ENCODE measurements at places on chromosomes 16 and 17.

DNA sequence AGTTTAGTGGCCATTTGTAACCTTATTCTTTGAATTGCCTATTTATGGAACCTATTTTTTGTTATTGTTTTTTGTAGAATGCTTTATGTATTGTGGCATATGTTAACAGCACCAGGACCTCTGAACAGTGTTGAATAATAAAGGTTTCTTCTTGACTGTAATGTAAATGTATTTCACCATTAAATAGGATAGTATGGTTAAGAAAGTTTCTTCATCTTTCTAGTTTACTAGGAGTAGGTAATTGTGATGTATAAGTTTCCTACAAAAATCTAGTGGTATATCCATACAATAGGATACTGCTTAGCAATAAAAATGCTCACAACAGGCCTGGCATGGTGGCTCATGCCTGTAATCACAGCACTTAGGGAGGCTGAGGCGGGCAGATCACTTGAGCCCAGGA, 52.3 kb downstream of the TAOK1 start:
- DNase-seq = no peak

- no peak for DNase-seq
Observed at GRCh38 chr17:17191961-17192381, 14.2 kb downstream of the PLD6 start.

DNA sequence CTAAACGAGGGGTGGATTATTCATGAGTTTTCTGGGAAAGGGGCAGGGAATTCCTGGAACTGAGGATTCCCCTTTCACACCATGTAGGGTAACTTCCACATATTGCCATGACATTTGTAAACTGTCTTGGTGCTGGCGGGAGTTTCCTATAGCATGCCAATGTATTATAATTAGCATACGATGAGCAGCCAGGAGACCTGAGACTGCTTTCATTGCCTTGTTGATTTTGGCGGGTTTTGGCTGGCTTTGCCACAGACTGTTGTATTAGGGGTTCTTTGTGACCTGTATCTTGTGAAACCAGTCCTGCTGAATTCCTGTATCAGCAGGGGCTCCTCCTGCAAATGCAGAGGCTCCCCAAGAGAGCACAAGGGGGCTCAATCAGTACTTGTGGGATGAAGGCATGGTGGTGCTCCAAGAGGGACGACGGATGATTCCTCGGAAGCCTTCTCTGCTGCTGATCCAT, 104.4 kb upstream of the CACNG5 start:
- DNase-seq = no peak

- DNase-seq = no peak
Observed at GRCh38 chr16:70589998-70590471, 56.3 kb upstream of the IL34 start.

DNA sequence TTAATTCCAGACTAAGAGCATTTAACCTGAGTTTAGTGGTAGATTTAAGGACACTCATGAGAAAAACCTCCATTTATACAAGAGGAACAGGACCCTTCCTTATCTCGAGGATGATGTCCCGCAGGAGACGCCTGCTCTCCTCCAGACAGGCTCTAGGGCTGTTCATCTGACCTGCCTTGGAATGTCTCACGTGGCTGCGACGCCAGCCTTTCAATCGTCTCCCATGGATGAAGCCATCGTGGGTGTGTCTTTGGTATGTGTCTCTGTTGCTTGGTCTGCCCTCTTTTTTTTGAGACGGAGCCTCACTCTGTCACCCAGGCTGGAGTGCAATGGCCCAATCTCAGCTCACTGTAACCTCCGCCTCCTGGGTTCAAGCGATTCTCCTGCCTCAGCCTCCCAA, 16.5 kb downstream of the CHMP6 start:
- no peak for DNase-seq

DNA sequence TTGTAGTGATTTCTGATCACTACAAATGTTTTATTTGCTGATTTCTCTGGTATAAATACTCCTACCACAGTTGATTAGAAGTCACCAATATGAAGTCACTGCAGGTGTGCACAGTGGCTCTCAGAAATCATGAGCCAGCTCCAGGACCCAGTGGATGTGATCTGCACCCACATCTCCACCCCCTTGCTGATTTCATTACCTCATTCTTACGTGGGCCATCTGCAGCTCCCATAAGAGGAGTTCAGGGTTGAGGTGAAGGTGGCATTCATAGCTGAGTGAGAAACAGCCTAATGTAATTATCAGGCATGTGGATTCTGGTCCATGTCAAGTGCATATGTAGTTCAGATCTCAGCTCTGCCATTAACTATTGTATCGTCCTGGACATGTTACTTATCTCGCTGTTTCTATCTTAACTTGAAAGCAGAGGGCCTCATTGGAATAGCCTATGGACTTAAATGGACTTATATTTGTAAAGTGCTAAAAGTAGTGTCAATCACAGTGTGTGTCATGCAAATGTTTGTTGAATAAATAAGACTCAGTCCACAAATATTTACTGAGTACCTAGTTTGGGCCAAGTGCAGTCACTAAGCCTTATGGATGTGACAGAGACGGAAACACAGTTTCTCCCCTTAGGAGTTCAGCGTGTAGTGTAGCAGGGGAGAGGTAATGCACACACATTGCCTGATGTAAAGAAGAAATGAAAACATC, 40.7 kb upstream of the ZKSCAN2 start:
- DNase-seq = no peak

DNA sequence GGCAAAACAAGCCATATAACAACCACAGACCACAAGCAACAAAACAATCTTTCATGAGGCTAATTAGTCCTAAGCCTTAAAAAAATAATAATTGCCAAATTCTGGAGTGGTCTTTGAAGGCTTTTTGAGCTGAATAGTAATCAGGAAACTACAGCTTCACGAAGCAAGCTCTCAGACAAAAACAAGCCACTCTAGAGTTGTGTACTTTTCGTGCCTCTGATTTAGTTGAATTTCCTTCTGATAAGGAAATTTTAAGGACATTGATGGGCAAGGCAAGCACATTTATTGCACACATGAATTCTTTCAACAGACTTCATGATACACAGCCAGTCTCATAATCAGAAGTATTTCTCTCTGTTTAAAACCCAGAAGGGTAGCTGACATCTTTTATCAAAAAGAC, 130.8 kb upstream of the IRX3 start:
- DNase-seq = no peak

DNA sequence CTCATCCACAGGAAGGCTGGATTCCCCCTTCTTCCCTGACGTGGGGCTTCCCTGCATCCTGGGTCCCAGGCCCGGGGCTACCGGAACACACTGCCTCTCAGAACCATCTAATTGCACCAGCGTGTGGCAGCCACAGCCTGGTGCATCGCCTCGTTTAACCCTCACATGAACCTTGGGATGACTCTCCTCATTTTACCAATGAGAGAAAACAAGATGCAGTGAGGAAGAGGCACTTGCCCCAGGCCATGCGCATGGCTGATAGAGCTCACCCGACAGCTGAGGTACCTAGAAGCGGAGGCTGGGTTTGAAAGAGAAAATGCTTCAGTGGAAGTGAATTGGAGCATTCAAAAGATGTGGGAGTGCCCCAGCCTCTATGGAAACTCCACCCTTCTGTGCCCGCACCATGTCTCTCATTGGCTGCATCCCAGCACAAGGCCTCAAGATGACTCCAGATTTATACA, 162.3 kb downstream of the KATNIP start:
- no peak for DNase-seq

DNA sequence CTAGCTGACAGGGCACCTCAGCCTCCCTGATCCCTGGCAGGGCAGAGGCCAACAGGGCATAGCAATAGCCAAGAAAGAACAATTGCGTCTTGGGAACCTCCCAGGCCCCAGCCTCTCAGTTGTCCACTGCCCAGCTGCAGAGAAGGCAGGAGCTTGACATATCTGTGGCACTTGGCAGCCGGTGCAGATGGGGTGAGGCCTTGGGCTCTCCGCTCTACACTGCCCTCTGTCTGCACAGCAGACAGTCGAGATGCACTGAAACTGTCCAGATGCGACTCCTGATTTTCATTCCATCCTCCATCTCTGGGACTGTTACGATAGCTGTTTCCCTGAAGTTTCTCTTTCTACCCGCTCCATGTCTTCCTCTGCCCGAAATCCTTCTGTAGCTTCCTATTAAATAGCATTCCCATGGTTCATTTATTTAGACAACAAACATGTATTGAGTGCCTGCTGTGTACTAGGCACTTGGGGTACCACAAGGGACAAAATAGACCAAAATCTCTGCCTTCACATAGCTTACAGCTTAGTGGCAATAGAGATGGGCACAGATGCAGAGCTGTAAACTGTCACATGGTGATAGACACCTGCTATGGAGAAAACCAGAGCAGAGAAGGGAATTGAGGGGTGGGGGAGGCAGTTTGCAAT, 3.3 kb downstream of the POLR3E start:
- DNase-seq = peak; percentile 56

GRCh38 chr17:68141050-68141449, 105.5 kb downstream of the KPNA2 start:
- no peak for DNase-seq

GRCh38 chr16:78240459-78241222, 141.2 kb downstream of the WWOX start:
- DNase-seq = no peak

DNA sequence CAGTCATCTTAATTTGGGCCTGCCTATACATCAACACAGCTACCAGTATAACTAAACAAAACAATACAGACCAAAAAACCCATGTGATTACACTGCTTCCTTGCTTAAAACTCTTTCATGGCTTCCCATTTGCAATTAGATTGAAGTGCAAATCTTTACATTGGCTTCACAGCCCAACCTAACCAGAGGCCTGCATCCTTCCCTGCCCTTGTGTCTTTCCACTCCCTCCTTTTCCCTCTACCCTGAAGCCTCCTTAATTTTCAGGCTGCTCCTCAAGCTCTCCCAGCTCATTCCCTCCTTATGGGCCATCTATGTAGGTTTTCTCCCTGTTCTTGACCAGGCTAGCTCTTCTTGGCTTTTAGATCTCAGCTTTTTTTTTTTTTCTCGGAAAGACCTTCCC, 147.8 kb downstream of the TOX3 start:
- DNase-seq = no peak

GRCh38 chr17:33046361-33047255, 55.0 kb downstream of the SPACA3 start:
- no peak for DNase-seq

DNA sequence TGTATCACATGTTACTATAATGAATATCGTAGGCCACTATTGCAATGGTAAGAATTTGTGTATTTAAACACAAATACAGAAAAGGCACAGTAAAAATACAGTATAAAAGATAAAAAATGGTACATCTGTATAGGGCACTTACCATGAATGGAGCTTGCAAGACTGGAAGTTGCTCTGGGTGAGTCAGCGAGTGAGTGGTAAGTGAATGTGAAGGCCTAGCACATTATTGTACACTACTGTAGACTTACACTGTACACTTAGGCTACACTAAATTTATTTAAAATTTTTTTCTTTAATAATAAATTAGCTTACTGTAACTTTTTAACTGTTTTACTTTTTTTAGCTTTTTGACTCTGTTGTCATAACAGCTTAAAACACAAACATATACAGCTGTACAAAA, 42.5 kb downstream of the AKAP10 start:
- DNase-seq = no peak

- no peak for DNase-seq
Observed at GRCh38 chr17:57445772-57446472, 189.6 kb downstream of the MSI2 start.

DNA sequence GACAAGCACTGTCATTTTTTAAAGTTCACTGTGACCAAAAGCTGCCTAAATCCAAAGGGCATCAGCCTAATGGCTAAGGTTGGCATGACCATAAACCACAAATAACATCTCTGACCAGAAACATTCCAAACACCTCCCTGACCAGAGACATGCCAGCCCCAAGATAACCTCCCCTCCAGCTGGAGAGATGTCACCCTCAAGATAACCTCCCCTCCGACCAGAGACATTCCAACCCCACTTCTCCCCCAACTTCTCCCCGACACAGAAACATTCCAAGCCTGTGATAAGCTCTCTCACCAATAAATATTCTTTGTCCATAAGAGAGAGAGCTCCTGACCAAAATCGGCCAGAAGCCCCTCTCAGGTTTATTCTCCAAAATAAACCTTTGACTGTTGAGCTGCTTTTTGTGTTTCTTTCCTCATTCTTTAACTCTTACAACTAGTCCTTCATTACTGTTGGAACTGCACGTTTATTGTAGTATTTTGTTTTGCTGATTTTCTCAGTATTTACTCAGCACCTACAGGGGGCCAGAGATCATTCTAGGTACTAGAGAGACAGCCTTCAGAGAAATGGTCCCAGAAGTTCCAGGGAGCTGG, 325.6 kb downstream of the SLC39A11 start:
- DNase-seq = no peak

GRCh38 chr16:21263640-21264570, 14.2 kb downstream of the CRYM start:
- DNase-seq = no peak

- no peak for DNase-seq
Observed at GRCh38 chr16:17238285-17239028, 232.3 kb downstream of the XYLT1 start.

GRCh38 chr16:66152823-66153393, 213.6 kb upstream of the CDH5 start:
- no peak for DNase-seq

DNA sequence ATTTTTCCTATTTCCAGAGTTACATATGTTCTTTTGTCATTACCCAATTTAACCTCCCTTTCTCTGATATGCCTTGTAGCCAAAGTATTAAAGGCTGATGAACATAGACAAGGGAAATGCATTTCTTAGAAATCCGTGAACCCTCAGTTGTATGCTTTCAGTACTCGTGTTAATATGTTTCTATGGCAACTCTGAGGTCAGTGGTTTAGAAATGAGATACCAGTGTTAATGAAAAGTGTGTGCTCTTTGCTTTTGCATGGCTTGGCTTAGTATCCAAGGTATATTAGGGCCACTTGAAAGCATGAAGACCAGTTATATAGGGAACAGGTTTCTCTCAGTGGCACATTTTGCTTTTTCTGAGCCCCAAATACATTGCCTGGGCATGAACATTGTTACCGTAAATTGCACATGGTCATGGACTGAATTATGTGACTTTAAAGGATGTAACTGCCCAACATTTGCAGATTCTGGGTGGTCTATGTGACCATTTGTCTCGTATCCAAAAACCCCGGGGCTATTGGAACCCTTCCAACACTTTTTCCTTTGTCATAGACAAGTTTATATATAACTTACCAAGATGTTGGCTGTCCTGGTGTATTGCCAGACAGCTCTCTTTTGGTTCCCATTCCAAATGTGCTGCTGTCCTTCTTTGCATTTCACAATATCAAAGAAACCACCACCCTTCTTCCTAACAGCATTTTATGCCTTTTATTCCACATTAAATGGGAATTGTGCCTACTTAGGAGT, 17.5 kb downstream of the ABHD15 start:
- DNase-seq = no peak

- DNase-seq = no peak
Observed at GRCh38 chr17:41681776-41682175, 6.9 kb upstream of the EIF1 start.

- no peak for DNase-seq
Observed at GRCh38 chr16:46982335-46982734, 8.9 kb upstream of the DNAJA2 start.

- no peak for DNase-seq
Observed at GRCh38 chr16:88072571-88073001, 121.4 kb downstream of the BANP start.

- DNase-seq = no peak
Observed at GRCh38 chr17:66507982-66508760, 205.8 kb downstream of the PRKCA start.

GRCh38 chr16:67996666-67997065, 2.6 kb downstream of the DPEP2 start:
- DNase-seq = no peak
